Activated CD4-positive, alpha-beta T cell treated with anti-CD3 and anti-CD28 coated beads, Interleukin-2, amount 10 ng/mL, durations not matched to agents 24 days and 14 days (primary cell): ENCODE measurements at places on chromosomes 12 and 14. TPM values are rescaled to one million over a fixed set of nuclear protein-coding genes. Genes with fewer than 3 reads are reported as not detected.
A peak's percentile ranks its signal among the peaks of the same experiment; 100 is the strongest.

P2RX7 gene
- total RNA-seq = 6.2 and 7.0 TPM in 2 replicates

IL26 gene
- 6.9 and 7.7 TPM in 2 replicates for total RNA-seq

VTI1B gene
- total RNA-seq = 75.3 and 78.5 TPM in 2 replicates

TBC1D30 gene
- 0.95 and 1.7 TPM in 2 replicates for total RNA-seq

M6PR gene
- total RNA-seq = 160 and 167 TPM in 2 replicates

SENP1 gene
- total RNA-seq = 55.4 and 58.6 TPM in 2 replicates

GRCh38 chr12:127802271-127802670 is 464.7 kb upstream of the TMEM132C start:
- no peak for DNase-seq

DNA sequence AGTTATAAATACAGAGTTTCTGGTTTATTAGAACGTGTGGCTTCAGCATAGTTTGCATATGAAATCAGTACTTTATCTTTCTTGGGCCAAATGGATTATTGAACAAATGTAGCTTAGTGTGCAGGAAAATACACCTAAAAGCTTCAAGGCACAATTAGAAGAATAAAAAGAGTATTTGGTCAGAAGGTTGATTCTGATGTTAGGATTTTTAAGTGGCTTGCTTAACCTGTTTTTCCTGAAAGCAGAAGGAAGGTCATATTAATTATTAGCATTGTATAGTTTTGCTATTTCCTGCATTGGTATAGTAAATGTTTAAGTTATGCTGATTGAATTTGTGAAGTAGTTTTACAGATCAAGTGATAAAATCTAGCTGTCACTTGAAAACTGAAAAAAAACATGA is 31.0 kb upstream of the GNS start:
- DNase-seq = no peak

DNA sequence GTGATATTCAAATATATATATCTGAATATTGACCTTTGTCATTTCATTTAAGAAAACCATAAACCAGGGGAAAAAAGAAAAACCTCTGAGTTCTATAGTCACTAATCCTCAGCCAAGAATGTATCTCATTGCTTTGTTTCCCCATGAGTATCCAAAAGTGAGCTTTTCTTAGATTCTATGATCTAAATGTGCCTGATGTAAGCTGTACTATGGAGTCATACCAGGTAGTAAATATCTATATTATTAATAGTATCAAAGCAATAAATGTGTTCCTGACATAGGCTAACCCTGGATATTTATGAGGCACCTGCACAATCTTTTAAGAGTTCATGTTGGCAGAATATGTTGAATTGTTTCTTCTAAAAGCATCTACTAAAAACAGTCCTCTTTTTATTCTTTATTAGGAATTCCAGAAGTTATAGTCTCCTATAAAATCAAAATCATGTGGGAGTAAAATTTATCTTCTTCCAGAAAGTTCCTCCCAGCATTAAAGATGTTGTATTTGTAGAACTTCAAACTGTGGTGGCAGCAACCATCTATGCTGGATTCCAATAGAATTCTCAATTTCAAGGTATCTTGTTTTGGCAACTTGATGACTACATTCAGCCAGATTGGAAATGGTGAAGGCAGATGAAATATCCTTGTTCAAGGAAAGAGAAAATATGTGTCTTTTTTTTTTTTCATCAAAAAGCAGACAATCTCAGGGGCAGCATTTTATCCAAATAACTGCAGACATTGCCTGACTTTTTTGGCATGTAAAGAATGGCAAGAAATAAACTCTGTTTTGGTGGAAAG is 139.7 kb upstream of the RASSF8 start:
- no peak for DNase-seq

DNA sequence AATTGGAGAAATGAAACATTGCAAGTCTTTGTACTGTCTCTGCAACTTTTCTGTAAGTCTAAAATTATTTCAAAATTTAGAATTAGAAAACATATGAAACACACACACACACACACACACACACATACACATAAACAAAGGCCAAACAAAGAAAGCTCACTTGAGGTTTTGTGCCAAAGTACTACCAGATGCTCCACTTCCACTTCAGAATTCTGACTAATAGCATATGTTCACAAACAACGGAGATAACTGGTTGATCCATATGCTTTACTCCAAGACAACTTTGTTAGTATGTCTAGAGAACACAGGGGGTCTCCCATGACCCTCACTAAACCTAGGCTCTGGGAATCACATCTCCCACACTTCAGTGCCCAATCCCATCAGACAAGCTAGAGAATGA is 133.8 kb upstream of the CLEC14A start:
- DNase-seq = no peak

DNA sequence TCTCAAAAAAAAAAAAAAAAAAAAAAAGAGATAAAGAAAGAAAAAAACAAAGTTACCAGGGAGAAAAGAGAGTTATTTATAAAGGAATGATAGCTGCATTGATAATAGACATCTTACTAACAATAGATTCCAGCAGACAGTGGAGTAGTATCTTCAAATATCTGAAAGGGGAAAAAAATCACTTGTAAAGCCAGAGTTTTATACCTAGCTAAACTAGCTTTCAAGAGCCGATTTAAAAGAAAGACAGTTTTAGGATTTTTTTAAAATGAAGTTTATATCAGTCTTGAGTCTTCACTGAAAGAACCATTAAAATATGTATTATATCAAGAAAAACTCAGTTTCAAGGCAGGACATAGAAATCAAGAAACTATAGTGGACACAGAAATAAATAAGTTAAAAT is 262.4 kb downstream of the ZFP36L1 start:
- DNase-seq = no peak

- peak; percentile 90 for DNase-seq
Observed at GRCh38 chr12:119938049-119938667, 50.9 kb upstream of the BICDL1 start.

GRCh38 chr14:99734406-99735051 is 50.4 kb downstream of the CYP46A1 start:
- no peak for DNase-seq

DNA sequence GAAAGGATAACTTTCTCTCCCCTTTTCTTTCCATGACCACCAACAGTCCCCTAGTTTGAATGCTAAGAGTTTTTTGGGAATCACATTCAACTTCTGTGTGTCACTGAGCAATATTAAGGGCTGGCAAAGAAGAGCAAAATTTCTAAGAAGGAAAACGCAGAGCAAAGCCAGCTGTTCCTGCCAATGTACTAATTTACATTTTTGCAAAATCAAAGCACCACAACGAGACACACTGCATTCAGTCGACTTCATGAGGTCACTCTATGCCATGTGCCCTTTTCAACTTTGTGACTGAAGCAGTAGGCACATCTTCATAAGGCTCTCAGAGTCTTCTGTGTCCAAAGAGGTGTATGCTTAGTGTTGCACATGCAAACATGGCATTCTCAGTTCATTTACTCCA is 66.4 kb downstream of the PTPRR start:
- DNase-seq = no peak

GRCh38 chr12:48866052-48866711 is 512 bp upstream of the RND1 start:
- DNase-seq = no peak

DNA sequence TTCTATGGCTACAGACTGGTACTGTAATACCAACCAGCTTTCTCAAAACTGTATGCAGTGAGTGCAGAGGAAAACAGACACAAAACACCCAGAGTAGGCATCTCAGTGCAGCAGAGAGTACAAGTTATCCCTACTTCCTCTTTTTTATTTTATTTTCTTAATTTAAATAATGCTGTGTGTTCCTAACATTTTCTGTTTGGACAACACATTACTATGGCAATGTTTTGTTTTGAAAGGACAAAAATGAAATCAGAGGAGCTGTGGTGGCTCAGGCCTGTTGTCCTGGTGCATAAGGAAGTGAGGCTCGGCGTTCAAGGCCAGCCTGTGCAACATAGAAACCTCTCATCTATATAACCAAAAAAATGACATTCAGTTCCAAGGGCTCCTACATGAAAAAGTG is 33.7 kb upstream of the SELPLG start:
- no peak for DNase-seq

DNA sequence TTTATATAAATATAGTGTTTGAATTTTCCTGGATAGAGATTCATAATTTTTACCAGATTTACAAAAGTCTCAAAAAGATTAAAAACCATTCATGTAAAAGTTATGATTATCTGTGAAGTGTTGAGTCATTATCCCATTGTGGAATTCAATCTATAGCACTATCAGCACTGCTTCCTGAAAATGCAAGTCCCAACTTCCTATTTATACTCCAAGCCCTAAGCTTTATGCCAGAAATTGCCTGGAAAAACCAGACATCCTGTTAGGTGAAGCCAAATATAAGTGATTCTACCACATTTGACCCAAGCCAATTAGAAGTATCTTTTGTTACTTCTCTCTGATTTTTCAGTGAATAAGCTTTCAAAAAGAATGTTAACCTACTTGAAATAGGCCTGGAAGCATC is 129.1 kb downstream of the GPR135 start:
- DNase-seq = no peak

DNA sequence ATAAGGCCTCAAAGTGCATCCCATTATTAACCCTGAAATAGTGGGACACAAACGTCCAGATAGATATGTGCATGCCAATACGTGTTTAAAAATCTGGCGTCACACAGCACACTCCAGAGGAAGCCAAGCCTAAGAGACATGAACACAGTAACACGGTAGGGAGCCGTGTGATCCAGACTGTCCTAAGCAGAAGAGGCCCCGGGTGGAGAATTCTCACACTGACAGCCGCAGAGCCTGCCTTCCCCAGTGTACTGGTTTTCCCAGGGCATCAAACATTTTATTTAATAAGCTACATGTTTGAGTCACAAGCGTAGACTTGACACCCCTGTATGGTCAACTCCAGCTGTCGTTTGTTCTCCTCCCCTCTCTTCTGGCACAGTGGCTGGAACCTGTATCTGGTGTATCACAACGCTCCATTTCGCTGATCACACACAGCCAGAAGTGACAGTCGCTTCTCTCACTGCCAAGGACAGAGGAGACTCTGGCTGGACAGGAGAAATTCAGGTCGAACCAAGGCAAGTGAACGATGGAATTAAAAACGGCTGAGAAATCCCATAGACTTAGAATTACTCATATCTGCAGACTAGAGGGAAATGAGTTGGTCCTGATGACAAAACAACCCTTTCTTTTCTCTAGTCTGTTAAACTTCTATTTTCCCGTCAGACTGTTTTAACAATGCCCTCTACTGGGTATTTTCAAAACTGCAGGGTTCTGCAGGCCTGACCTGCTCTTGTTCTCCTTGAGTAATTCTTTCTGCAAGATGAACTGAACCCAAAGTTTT is 359.9 kb downstream of the RGS6 start:
- peak; percentile 79 for DNase-seq

DNA sequence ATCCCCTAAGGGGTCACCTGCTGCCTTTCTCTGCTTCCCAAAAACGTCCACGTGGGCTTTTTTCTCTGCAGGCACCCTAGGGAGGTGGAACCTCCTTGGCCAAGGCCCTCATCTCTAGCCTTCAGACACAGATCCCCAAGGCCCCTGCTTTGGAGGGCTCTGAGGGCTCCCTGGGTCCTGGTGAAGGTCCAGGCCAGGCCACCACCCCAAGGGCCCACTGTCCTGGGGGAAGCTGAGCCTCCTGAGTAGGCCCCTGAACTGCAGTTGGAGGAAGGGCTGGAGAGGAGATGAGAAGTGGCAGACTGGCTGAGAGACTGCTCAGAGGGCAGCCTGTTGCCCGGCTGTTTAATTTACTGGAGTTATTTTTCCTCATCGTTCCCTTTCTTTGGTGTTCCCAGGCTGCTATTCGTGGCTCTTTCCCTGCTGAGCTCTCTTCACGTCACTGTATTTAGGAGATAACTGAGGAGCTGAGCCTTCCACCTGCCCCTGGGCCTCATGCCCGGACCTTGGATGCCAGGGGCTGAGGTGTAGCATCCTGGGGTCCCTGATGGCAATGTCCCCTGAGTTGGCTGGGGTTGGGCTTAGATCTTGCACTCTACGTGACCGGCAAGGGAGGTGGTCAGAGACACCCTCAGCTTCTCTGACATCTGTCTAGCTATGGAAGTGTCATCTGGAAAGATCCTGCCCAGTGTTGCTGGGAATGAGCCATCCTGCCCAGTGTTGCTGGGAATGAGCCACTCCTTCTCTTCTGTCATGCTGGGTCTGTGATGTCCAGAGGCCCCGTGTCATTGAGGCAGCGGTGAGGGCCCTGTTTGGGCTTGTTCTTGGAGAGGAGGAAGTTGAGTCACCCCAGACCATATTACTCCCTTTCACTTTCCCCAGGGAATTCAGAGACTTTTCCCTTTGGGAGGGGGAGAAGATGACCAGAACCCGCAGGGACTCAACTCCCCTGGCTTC is 139.8 kb downstream of the TSPAN9 start:
- DNase-seq = no peak

DNA sequence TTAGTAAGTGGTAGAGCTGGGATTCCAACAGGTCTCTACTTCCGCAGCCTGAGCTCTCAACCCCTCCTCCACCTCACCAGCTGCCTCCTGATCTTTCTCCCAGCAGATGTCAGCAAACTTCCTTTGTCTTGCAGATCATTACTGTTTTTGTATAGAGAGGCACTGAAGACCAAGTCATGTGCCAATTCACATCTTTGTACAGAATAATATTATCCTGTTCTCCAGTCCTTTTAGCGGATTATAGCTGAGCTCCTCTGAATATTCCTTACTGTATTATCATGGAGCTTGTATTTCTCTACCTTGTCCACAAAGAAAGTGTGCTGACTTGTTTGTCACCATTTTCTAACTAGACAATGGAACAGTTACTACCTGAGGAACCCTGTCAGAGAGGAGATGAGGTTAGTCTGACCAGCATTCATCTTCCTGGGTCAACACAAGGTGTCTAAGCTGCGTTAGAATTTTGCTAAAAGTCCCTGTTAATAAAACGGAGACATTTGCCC is 142.3 kb upstream of the ARHGAP5 start:
- DNase-seq = peak; percentile 59

DNA sequence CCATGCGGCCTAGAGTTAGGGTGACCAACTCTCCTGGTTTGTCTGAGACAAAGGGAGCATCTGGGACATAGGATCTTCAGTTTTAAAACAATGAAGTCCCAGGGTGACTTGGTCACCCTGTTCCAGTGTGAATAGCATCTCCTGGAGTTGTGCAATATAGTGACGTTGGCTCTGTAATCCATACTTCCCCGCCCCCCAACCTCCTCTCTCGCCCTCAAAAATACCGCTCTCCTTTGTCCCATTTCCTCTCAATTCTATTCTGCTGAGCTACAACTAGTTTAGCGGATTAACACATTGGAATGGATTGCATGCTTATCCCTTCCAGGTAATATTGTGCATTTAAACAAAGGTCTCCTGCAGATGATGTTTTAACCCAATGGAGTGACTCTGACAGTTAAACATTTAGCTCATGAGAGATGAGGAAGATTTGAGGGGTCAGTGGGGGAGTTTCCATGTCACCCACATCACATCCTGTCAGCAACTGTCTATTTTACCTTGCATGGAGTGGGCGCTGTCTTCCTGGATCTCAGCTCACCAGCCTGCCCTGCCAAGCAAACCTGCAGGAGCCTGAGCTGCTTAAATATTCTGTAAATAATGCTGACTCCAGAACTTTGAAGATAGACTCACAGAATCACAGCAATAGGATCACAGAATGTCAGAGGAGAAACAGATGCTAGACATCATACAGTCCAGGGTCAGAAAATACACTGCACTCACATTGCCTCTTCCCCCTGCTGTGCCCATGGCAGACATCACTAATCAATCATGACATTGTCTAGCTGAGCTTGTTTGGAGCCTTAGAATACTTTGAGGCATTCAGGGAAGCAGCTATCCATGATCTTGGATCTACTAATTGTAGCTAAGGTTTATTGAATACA is 43.0 kb downstream of the MAP1LC3B2 start:
- no peak for DNase-seq
